DMS53 (cell line): ENCODE measurements at places on chromosomes 11 and 22.
A peak's percentile ranks its signal among the peaks of the same experiment; 100 is the strongest.

- DNase-seq = no peak
These were observed 491.8 kb downstream of the TMEM135 start for GRCh38 chr11:87529486-87529885.

DNA sequence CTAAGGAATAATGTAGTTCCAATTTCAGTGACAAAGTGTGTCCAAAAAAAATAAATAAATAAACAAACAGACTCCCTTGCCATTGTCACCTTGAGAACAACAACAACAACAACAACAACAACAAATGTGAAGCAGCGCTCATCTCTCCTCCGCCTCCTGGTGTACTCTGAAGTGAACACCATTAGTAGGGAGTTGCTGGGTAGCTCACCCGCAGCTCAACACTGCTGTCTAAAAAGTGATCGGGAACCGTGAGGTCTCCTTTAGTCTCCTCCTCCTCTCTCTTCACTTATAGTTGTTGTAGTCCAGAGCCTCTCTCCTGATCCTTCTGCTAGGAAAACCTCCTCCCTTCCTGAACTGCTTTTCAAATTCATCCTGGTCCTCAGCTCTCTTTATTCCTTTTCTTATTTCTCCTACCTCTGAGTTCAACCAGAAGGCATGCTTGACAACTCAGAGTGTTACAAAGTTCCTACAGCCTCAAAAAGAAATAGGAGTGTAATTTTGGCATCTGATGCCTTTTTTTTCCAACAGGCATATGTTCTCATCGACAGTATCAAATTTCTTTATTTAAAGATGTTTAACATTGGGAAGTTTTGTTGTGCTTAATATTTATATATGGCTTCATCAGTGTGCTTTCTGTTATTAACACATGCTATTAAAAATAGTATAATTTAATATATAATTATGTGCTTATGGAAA lies 215.1 kb downstream of the PGR start:
- no peak for DNase-seq

DNA sequence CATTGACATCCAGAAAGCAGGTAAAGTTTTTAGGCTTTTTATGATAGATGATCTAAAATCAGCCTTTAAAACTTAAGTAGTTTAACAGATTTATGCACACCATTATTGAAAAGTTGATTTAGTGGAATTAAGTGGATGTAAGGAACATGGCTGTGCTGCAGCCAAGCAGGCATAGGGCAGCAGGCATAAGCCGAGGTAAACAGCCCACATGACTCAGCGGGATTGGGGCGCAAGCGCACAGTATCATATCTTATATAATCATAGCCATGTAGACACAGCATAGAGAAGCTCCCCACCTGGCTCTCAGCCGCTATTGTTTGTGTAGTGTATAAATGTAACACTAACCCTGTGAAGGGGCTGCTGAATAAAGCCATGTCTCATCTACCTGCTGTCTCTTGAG lies 157.5 kb downstream of the WNT11 start:
- DNase-seq = peak; percentile 90

GRCh38 chr11:124841840-124842239 lies 23.4 kb upstream of the ROBO3 start:
- no peak for DNase-seq

- no peak for DNase-seq
These were observed 607.9 kb downstream of the NTM start for GRCh38 chr11:131978351-131978750.

- no peak for DNase-seq
These were observed 16.3 kb upstream of the C11orf87 start for GRCh38 chr11:109405671-109406070.

- DNase-seq = no peak
These were observed 939 bp upstream of the SH3BP1 start for GRCh38 chr22:37638391-37639069.

DNA sequence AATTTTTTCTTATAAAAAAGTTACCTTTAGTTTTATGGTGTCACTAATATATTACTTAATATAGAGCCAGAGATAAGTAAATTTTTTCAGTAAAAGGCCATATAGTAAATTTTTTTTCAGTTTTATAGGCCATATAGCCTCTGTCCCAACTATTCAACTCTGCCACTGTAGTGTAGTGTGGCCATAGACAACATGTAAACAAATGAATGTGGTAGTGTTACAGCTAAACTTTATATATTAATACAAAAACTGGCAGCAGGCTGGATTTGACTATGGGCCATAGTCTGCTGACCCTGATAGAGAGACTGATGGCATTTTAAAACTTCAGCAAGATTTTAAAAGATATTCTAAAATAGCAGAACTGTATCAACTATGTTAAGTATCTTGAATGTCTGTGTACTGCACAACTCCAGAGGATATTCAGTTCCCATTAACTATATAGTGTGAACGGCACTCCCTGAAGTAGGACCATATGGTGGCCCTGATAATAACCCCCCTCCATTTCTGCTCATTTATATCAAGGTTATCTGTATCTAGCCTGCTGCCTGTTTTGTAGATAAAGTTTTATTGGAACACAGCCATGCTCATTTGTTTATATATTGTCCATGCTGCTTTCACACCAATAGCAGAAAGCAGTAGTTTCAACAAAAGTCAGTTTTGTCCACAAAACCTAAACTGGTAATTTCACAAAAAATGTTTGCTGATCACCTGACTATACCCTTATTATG lies 71.6 kb downstream of the PRMT3 start:
- DNase-seq = no peak

DNA sequence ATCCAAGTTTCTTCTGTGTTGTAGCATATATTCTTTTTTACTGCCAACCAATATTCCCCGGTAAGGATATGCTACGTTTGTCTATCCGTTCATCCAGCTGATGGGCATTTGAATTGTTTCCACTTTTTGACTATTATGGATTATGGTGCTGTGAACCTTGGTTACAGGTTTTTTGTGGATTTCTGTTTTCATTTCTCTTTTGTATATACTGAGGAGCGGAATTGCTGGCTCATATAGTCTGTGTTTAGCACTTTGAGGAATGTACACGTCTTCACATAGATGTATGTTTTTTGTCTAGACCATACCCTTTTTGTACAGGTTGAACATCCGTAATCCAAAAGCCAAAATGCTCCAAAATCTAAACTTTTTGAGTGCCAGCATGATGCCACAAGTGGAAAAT lies 23.6 kb downstream of the RCOR2 start:
- DNase-seq = no peak

GRCh38 chr11:99019696-99020095 lies 1.1 kb upstream of the CNTN5 start:
- DNase-seq = no peak

- DNase-seq = peak; percentile 45
These were observed 23.8 kb downstream of the MICAL3 start for GRCh38 chr22:18000441-18001039.

- DNase-seq = no peak
These were observed 769.5 kb upstream of the ANO3 start for GRCh38 chr11:25562417-25562816.

- DNase-seq = no peak
These were observed 80.0 kb downstream of the BLID start for GRCh38 chr11:122036018-122036417.

DNA sequence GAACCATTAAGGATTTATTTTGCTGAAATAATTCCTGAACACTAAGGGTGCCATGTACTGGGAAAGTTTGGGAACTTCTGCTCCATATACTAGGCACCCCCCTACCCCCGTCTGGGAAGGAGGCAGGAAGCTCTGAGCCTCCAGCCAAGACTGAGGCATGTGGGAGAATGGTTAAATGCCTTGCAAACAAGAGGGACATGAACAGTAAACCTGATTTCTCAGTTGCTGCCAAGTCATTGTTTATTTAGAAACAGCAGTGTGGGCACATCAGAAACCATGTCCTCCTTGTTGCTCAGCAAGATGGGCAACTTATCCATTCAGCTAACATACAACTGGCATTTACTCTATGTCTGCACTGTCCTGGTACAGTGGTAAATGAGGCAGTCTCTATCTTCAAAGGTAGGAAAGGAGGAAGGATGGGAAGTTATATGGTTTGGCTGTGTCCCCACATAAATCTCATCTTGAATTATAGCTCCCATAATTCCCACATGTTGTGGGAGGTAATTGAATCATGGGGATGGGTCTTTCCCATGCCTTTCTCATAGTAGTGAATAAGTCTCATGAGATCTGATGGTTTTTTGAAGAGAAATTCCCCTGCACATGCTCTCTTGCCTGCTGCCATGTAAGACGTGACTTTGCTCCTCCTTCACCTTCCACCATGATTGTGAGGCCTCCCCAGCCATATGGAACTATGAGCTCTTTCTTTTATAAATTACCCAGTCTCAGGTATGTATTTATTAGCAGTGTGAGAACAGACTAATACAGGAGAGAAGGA lies 459.1 kb downstream of the MIAT start:
- DNase-seq = no peak

DNA sequence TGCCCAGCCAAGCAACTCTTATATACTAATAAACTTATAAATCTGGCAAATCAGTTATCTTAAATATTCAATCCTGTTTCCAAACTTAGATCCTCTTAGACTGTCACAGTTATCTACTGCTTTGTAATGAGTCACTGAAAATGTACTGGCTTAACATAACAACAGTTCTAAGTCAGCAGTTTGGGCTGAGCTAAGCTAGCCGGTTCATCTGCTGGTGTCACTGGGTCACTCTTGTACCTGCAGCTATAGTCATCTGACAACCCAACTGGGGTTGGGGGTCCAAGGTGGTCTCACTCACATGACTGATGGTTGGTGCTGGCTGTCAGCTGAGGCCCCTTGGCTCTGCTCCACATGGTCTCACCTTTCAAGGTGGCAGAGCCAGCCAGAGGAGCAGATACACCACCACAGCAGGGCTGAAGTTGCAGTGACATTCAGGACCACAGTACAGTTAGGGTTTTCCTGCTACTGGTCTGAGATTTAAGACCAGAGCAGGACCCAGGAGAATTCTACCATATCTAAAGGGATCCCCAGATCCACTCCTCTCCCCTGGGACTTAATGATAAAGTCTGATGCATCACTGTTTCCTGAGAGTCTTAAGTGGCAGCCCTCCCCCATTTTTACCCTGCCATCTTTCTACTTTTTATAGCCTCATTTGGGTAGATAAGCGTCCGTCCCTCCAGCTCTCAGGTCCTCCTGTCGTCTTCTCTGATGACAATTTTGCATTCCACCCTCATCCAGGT lies 7.9 kb upstream of the MACROD1 start:
- no peak for DNase-seq
